Astrocyte (in vitro differentiated cells and primary cell): ENCODE measurements at places on chromosomes 12 and 14. TPM values are rescaled to one million over a fixed set of nuclear protein-coding genes. Genes with fewer than 3 reads are reported as not detected.

Gene TPPP2
- total RNA-seq, result not detected in 2 replicates

Gene HECTD4
- 38.9 and 40.3 TPM in 2 replicates for total RNA-seq

Gene SPX
- total RNA-seq, result 19.8 and 26.1 TPM in 2 replicates

Gene ERG28
- total RNA-seq, result 22.2 and 23.1 TPM in 2 replicates

Gene MIPOL1
- 11.9 and 15.7 TPM in 2 replicates for total RNA-seq

Gene KRT82
- total RNA-seq, result not detected in 2 replicates

DNA sequence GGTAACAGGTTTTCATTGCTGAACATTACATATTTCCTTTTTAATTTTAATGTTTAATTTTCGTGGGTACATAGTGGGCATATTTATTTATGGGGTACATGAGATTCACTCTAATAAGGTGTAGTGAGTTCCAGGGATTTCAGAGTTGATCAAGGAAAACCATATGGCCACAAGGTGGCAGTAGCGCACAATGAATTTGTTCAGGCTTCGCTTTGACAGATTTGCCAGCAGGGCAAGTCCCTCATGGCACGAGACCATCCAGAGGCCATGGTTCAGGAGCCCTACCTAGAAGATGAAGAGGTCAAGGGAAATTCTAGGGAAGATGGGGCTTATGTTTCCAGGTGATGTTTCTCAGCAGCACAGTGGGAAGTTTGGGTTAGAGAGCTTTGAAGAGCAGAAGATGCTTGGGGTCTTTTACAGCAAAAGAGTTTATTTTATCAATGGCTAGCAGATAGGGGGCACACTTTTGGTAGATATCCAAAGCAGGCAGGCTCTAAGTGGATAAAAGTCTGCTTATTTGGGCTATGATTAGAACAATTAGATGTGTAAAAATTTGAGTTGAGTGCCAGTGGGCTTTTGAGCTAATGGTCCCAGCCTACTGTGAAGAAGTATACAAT, 1004.4 kb downstream of the AACS start:
- H3K27ac ChIP-seq, result no peak overlapping the region
- H3K36me3 ChIP-seq, result no peaks in the 10 kb centered on the region
- H3K4me3 ChIP-seq, result no peak overlapping the region
- DNase-seq, result peak; percentile 46

DNA sequence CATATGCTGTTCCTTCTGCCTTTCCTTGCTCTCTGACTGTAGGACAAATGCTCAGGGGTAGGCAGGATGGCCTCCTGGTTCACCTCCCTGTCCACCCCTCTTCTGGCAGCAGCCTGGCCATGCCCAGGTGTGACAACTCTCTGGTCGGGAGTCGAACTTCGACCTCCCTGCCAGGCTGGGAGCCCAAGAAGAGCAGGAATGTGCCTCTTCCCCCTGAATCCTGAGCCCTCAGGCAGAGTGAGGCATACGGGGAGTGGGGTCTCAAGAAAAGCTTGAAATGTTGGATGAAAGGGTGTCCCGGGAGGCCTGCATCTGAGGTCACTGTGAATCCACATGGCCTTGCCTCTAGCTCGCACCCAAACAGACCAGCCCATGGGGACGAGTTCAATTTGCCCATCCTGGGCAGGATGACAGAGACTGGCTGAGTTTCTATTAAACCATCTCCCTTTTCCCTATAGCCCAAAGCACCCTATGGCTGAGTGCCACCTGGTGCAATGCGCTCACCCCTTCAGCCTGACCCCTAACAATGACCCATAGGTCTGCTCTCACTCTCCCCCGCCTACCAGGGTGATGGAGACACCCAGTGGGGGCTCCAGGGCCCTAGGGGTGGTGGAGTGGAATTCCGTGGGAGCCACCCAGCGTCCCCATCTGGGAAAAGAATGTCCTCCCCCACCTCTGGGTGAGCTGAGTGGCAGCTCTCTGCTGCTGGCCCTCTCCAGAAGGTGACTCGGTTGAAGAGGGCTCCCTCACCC, 52.9 kb upstream of the DIO3 start:
- H3K27ac ChIP-seq, result no peak overlapping the region
- H3K4me3 ChIP-seq, result no peak overlapping the region
- no peaks in the 10 kb centered on the region for H3K36me3 ChIP-seq
- H3K4me1 ChIP-seq, result no peaks in the 10 kb centered on the region
- no peak for DNase-seq

GRCh38 chr14:55921511-55921910, 196.7 kb upstream of the PELI2 start:
- H3K4me3 ChIP-seq, result no peak overlapping the region
- H3K27me3 ChIP-seq, result peaks cover 2% of the 10 kb centered on the region
- DNase-seq, result no peak

GRCh38 chr14:91371011-91371989, 46.3 kb downstream of the CCDC88C start:
- no peak for DNase-seq
- H3K4me3 ChIP-seq, result no peak overlapping the region
- peaks cover 15% of the 10 kb centered on the region for H3K4me1 ChIP-seq
- peaks cover 22% of the 10 kb centered on the region for H3K27me3 ChIP-seq
- H3K27ac ChIP-seq, result no peak overlapping the region

DNA sequence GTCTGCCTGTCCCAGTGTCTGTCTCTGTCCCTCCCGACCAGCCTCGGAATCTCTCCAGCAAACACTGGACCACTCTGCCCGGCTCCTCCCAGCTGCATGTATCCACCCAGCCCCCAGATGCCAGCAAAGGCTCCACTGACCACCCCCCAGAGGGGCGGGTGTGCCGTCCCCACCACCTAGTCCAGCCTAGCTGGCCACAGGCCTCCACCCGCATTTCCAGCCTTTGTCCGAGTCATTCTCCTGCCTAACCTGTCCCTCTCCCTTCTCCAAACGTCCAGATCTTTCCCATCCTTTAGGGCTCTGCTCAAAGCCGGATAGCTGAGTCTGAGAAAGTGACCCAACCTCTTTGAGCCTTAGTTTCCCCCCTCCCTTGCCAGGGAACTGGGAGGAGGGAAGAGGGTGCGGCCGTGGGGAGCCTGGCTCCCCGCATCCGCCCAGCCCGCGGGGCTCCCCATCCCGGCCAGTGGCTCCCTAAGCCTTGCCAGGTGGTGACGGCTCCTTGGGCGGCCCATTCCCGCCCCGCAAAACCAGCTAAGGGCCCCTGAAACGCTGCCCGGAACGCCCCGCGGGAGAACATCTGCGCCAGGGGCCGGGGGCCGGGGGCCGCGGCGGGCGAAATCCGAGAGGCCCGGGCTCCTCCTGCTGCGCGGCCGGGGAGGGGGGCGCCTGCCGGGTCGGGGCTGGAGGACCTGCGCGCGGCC, 34.6 kb upstream of the ANKRD9 start:
- H3K27me3 ChIP-seq, result peaks cover 20% of the 10 kb centered on the region
- H3K4me3 ChIP-seq, result no peak overlapping the region
- H3K36me3 ChIP-seq, result no peaks in the 10 kb centered on the region
- H3K27ac ChIP-seq, result no peak overlapping the region
- H3K4me1 ChIP-seq, result peaks cover 22% of the 10 kb centered on the region
- no peak for DNase-seq

- H3K36me3 ChIP-seq, result no peaks in the 10 kb centered on the region
- H3K27ac ChIP-seq, result no peak overlapping the region
- H3K27me3 ChIP-seq, result no peaks in the 10 kb centered on the region
- H3K4me1 ChIP-seq, result no peaks in the 10 kb centered on the region
Observed at GRCh38 chr12:3732901-3733300, 20.0 kb downstream of the CRACR2A start.

DNA sequence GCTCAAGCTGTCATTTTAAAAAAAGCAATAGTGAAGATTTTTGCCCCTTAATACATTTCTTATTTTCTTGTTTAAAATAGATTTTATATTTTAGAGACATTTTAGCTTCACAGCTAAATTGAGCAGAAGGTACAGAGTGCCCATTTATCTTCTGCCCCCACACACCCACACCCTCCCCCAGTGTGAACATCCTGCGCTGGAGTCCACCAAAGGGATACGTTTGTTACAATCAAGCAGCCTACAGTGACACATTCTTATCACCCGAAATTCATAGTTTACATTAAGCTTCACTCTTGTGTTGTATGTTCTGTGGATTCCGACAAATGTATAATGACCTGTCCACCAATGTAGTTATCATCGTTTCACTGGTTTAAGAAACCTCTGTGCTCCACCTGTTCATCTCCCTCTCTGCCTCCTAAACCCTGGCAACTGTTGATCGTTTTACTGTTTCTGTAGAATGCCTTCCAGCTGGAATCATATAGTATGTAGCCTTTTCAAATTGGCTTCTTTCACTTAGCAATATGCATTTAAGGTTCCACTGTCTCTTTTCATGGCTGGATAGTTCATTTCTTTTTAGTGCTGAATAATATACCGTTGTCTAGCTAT, 91.0 kb upstream of the TRAF3 start:
- no peak overlapping the region for H3K4me3 ChIP-seq
- H3K27ac ChIP-seq, result no peak overlapping the region
- DNase-seq, result no peak
- no peaks in the 10 kb centered on the region for H3K4me1 ChIP-seq
- no peaks in the 10 kb centered on the region for H3K27me3 ChIP-seq

DNA sequence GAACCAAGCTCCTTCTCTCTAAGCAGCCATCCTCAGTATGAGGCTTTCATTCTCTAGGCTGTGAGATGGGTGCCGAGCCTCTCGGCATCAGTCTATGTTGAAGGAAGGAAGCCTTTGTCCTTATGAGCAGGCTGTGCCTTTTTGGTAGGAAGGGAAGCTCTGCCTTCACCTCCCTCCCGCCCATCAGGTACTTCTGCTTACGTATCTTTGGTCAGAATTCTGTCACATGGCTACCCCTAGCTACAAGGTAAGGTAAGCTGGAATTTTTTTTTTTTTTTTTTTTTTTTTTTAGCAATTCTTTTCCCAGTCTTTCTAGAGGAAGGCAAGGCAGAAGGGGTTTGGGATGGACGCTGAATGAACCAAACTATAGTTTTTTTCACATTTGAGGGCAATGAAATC, 16.9 kb downstream of the BATF start:
- H3K36me3 ChIP-seq, result no peaks in the 10 kb centered on the region
- no peak for DNase-seq
- no peaks in the 10 kb centered on the region for H3K4me1 ChIP-seq
- H3K27me3 ChIP-seq, result peaks cover 2% of the 10 kb centered on the region
- no peak overlapping the region for H3K27ac ChIP-seq
- no peak overlapping the region for H3K4me3 ChIP-seq

DNA sequence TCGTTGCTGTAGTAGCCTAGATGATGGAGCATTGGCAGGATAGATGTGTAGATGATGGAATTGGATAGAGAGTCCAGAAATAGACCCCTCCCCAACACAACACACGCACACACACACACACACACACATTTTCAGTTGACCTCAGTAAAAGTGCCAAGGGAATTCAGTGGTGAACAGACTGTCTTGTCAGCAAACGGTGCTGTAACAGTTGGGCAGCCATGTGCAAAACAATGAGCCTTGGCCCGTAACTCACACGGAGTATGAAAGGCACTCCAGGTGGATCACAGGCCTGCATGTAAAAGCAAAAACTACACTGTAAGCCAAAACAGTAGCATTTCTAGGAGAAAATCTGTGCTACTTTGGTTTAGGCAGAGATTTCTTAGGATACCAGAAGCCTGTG, 87.8 kb downstream of the DDX51 start:
- H3K27me3 ChIP-seq, result no peaks in the 10 kb centered on the region
- no peak for DNase-seq
- no peak overlapping the region for H3K27ac ChIP-seq
- H3K36me3 ChIP-seq, result peaks cover 41% of the 10 kb centered on the region
- no peak overlapping the region for H3K4me3 ChIP-seq
- H3K4me1 ChIP-seq, result no peaks in the 10 kb centered on the region

- no peak for DNase-seq
- H3K4me1 ChIP-seq, result no peaks in the 10 kb centered on the region
- H3K27me3 ChIP-seq, result peaks cover 7% of the 10 kb centered on the region
- no peaks in the 10 kb centered on the region for H3K36me3 ChIP-seq
Observed at GRCh38 chr12:7793211-7793610, 4.0 kb downstream of the NANOG start.

DNA sequence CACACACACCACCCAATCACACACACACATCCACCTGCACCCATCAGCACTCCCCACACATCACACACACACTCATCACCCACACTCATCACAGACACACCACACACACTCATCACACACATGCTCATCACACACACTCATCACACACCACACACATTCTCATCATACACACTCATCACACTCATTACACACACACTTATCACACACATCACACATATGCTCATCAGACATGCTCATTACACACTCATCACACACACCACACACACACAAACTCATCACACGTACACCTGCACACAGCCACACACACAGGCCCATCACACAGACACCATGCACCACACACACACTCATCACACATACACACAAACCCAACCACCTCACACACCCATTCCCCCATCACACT, 107.5 kb upstream of the C14orf180 start:
- DNase-seq, result no peak
- no peak overlapping the region for H3K27ac ChIP-seq
- no peaks in the 10 kb centered on the region for H3K4me1 ChIP-seq
- H3K36me3 ChIP-seq, result no peaks in the 10 kb centered on the region
- no peak overlapping the region for H3K4me3 ChIP-seq
- no peaks in the 10 kb centered on the region for H3K27me3 ChIP-seq

- peak overlapping the region; percentile 98 for H3K27ac ChIP-seq
- peak overlapping the region; percentile 3 for H3K4me3 ChIP-seq
- H3K36me3 ChIP-seq, result no peaks in the 10 kb centered on the region
Observed at GRCh38 chr14:58899317-58899713, 261.6 kb downstream of the DACT1 start.

- H3K4me1 ChIP-seq, result peaks cover 6% of the 10 kb centered on the region
- no peaks in the 10 kb centered on the region for H3K36me3 ChIP-seq
- no peak overlapping the region for H3K27ac ChIP-seq
- DNase-seq, result peak; percentile 77
- H3K27me3 ChIP-seq, result no peaks in the 10 kb centered on the region
Observed at GRCh38 chr14:85234156-85235025, 295.6 kb upstream of the FLRT2 start.

GRCh38 chr12:113244047-113244460, 22.8 kb downstream of the TPCN1 start:
- H3K27ac ChIP-seq, result no peak overlapping the region
- peaks cover 51% of the 10 kb centered on the region for H3K4me1 ChIP-seq
- no peaks in the 10 kb centered on the region for H3K36me3 ChIP-seq
- no peaks in the 10 kb centered on the region for H3K27me3 ChIP-seq

GRCh38 chr12:112938751-112939150, 477 bp downstream of the OAS3 start:
- no peaks in the 10 kb centered on the region for H3K27me3 ChIP-seq
- peak overlapping the region; percentile 65 for H3K4me3 ChIP-seq
- H3K4me1 ChIP-seq, result peaks cover 7% of the 10 kb centered on the region
- DNase-seq, result no peak
- H3K36me3 ChIP-seq, result no peaks in the 10 kb centered on the region
- no peak overlapping the region for H3K27ac ChIP-seq

- no peak for DNase-seq
- no peak overlapping the region for H3K27ac ChIP-seq
- H3K4me3 ChIP-seq, result no peak overlapping the region
- H3K4me1 ChIP-seq, result no peaks in the 10 kb centered on the region
- no peaks in the 10 kb centered on the region for H3K36me3 ChIP-seq
Observed at GRCh38 chr12:92502417-92503028, 200.3 kb upstream of the PLEKHG7 start.

DNA sequence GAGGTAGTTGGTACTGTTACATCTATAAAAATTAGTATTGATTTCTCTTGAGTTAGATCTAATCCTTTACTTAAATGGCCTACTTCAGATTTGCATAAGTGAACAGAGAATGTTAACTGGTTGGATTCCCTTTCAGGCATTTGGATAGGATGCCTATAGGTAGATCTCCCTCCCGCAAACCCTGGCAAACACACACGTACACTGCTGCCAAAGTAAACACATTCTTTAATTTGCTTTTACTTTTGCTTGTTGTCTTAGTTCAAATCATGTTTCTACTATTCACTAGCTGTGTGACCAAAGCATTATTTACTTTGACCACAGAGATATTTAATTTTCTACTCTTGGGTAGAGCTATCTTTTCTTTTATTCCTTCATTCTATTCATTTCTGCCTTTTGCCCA, 936.1 kb upstream of the FBXO33 start:
- DNase-seq, result no peak
- no peaks in the 10 kb centered on the region for H3K36me3 ChIP-seq
- no peaks in the 10 kb centered on the region for H3K4me1 ChIP-seq
- no peak overlapping the region for H3K4me3 ChIP-seq
